ENCODE measurements at places on chromosomes 2 and 18.

GRCh38 chr2:52343010-52343409, 1311.1 kb upstream of the NRXN1 start:
- DNase-seq, result no peak

GRCh38 chr2:3288470-3289170, 89.0 kb downstream of the EIPR1 start:
- DNase-seq, result no peak

GRCh38 chr18:8257851-8258434, 351.3 kb upstream of the RAB12 start:
- no peak for DNase-seq

DNA sequence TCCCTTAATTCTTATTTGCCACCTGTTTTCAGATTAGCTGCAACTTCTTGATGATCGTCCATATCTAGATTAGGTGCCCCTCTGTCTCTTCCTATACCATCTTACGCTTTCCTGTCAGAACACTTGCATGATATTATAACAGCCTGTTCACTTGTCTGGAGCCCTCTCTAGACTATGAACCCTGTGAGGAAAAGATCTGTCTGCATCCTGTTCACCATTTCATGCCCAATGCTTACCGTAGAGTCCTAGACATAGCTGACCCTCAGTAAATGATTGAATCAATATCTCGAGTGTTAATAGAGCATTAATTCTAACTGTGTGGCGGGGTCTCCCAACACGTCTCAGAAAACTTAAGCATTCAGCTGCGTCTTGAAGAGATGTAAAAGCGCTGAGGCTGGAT, 31.8 kb upstream of the TMEM17 start:
- no peak for DNase-seq

- no peak for DNase-seq
These were observed 131.3 kb upstream of the GPC1 start for GRCh38 chr2:240303896-240304745.

GRCh38 chr2:120670371-120670770, 65.3 kb upstream of the GLI2 start:
- no peak for DNase-seq

GRCh38 chr2:88099798-88100488, 27.9 kb downstream of the FABP1 start:
- no peak for DNase-seq

DNA sequence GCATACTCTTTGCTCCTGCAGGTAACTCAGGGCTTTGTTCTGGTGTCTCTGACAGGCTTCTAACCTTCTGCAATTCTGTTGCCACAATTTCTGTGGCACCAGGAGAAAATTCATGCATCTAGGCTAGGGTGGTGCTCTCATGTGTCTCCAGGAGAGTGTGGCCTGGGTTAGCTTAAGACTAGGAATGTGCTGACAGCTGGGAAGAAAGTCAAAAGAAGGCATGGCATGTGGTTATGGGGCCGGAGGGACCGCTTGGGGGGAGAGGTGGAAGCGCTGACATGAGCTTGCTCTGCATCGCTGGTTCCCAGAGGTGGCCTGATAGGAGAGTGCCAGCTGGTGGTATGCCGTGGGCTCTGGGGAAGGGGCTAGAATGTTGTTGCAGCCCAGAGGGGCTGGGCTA, 173.3 kb upstream of the TNP1 start:
- DNase-seq, result no peak

DNA sequence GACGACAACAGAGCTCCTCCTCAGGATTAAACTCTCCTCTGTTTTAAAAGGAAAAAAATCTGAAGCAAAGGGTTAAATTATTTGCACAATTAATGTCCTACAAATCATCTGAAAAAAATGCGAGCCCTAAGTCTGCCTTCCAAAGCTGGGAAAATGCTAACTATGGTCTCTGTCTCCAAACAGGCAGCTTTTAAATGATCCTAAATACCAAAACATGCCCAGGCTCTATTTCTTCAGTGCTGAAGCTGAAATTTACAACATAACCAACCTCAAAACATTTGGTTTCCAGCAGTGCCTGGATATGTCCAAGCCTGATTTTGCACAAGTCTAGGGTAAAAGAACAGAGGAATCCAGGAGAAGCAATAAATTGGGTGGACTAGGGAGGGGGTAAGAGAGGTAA, 57.2 kb downstream of the LBH start:
- DNase-seq, result no peak

- no peak for DNase-seq
These were observed 104.8 kb downstream of the PPP1R1C start for GRCh38 chr2:182090486-182090885.
